ENCODE measurements at places on chromosomes 7 and 10.

- no peak for DNase-seq
These were observed 60.2 kb downstream of the FIGNL1 start for GRCh38 chr7:50389961-50390360.

DNA sequence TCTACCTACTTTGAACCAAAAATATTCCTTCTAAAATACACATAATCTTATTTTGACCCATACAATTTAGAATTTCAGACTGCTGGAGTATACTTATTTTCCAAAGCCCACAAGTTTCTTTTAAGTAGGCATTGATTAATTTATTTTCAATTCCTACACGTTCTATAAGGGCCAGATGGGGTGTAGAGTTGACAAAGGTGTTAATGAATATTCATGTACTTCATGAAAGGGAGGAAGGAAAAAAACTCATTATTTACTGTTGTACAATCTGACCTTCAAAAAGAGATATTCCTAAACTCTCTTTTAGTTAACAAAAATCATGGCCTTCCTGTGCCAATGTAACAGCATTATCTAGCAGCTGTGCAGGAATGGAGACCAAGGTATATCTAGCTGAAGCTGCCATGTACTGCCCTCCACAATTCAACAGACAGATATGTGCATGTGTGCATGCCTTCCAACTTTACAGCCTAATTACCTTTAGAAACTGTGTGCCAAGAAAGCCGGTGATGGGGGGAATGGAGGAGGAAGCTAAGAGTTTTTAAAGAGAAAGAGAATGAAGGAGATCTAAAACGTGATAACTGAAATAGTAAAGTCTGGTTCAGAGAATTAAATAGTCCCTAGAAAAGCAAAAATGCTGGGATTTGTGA, 108.9 kb downstream of the UPF2 start:
- DNase-seq = no peak

- no peak for DNase-seq
These were observed 7.7 kb downstream of the AGBL3 start for GRCh38 chr7:134993877-134994456.

GRCh38 chr7:101659706-101660105, 30.6 kb upstream of the MYL10 start:
- DNase-seq = no peak

- no peak for DNase-seq
These were observed 3.2 kb downstream of the ZNF316 start for GRCh38 chr7:6640246-6640721.

- DNase-seq = no peak
These were observed 50.3 kb downstream of the PALD1 start for GRCh38 chr10:70528741-70529362.

DNA sequence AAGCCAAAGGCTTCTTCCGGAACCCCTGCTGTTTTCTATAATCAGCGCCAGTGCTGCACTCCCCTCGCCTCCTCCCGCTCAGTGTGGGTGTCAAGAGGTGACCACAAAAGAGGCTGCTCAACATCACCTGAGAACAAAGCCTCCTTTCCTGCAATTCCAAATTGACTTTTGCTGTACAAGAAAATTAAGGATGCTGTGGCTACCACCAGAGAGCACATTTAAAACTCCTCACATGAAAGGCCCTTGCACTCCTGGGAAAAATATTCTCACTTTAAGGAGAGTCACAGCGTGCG, 96.4 kb downstream of the HIPK2 start:
- DNase-seq = no peak

DNA sequence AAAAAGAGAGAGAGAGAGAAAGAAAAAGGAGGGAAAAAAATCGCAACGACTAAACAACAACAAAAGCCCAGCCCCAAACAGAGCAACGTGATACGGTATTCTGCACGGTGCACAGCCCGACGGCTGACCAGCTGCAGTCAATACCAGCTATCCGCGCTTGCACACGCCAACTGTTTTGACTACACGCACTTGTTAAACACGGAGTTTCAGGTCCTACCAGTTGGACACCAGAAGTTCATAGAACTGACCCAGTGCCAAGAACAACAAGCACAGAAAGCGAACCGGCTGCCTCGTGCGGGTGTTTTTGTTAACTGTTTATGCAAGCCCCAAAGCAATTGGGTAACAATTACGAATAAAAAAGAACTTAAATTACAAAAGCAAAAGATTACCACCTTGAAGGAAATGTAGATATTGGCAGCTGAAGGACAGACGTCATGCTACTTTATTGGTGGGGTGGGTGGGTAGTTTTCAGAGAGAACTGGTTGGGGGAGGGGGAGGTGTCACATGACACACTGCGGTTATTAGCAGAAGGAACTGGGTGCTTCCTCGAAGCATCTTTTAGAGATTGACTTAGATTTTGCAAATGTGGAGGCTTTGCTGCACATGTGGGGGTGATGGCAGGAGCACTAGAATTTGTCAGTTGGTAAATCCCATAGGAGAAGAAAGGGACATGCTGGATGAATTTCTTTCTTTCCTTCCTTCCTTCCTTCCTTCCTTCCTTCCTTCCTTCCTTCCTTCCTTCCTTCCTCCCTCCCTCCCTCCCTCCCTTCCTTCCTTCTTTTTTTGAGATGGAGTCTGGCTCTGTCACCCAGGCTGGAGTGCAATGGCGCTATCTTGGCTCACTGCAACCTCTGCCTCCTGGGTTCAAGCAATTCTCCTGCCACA, 110.6 kb upstream of the EFCAB10 start:
- peak; percentile 61 for DNase-seq

DNA sequence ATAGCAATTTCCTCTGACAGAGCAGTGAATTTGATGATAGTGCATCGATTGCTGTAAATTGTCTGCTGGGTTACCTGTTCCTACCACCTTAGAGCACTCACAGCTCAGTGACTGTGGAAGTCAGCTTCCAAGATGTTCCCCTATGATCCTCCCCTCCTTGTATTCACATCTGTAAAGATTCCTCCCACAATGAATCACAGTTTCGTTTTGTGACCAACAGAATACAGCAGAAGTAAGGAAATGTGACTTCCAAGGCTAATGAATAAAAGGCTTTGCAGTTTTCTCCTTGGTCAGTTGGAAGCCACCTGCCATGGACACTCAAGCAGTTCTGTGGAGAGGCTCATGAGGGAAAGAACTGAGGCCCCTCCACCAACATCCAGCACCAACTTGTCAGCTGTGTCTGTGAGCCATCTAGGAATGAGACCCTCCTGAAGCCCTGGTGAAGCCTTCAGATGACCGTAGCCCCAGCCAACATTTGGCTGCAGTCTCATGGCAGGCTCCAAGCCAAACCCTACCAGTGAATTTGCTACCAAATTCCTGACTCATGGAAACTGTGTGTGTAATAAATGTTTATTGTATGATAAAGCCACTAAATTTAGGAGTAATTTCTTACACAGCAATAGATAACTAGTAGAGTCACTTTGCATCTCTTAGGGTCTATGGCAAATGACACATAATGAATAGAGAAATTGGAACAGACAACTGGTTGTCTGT, 309.5 kb upstream of the NPVF start:
- no peak for DNase-seq

DNA sequence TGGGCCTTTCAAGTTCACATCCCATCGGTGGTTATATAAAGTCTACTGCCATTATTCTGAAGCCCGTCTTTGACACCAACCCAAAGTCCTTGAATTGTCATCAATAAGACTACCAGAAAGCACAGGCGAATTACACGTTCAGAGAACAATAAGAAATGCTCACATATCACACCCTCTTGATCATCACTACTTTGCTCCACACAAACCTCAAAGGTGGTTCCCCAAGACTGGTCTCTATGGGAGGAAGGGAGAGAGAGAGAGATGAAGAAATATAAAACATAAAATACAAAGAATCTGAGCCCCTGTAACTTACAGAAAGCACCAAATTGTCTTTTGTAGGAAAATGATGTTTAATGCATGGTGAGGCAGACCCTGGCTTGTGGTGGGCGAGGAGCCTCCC, 4.4 kb downstream of the HIPK2 start:
- DNase-seq = no peak

GRCh38 chr7:117688126-117688525, 185.1 kb downstream of the CTTNBP2 start:
- DNase-seq = no peak

GRCh38 chr10:50044941-50045664, 22.7 kb upstream of the WASHC2A start:
- DNase-seq = no peak

- no peak for DNase-seq
These were observed 129.8 kb upstream of the PPP1R3A start for GRCh38 chr7:114048386-114049235.

DNA sequence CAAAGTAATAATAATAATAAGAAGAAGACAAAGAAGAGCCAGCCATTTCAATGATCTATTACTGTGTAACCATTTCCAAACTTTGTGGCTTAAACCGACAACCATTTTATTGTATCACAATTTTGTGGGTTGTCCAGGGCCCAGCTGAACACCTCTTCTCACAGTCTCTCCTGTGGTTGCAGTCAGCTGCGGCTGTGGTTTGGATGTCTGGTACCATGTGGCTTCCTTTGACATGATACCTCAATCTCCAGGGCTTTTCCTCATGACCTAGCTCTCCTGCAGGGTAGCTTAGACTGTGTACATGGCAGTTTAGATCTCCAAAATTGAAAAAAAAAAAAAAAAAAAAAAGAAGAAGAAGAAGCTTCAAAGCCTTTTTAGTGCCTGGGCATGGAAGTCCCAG, 72.6 kb upstream of the NFKB2 start:
- DNase-seq = no peak

GRCh38 chr7:134186801-134187200, 59.7 kb downstream of the LRGUK start:
- DNase-seq = no peak

DNA sequence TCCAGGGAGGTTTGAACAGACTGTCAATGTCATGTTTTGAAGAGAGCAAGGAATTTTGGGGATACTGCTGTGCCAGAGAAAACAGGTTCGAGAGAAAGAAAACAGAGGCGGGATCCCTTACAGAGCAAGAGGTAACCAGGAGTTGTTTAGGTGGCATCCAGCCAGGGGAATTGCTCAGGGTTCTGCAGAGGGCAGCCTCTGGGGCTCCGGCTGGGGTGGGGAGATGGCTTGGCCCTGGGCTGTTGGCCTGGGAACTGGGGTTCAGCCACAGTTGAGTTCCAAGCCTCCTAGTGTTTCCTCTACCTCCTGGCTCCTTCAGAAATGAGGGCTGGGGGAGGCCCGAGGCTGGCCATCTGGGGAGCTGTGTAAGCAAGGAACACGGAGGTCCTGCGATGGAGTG, 68.0 kb downstream of the CAMK1D start:
- DNase-seq = no peak

GRCh38 chr10:93573051-93573909, 6.8 kb downstream of the FFAR4 start:
- no peak for DNase-seq

DNA sequence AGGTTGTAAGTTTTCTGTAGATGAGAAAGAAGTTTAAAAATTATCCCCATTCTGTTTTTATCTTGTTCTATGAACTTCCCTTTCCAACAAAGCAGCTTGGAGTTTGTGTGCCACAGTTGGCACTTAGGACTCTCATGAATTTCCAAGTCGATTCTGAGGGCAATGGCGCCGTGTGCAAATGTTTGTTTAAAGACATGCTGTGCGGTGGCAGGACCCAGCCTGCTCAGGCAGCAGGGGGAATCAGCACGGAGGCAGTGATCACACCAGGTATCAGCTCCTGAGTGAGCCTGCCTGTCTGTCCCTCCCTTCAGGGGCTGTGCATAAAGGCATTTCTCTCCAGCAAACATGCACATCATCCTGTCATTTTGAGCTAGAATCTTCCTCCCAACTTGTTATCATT, 109.8 kb upstream of the WDR11 start:
- DNase-seq = no peak

GRCh38 chr7:4260867-4261600, 421.1 kb upstream of the FOXK1 start:
- no peak for DNase-seq

- DNase-seq = no peak
These were observed 92.0 kb upstream of the GPR26 start for GRCh38 chr10:123574109-123574698.

- DNase-seq = no peak
These were observed 163.3 kb downstream of the SVIL start for GRCh38 chr10:29471544-29471859.

GRCh38 chr10:122045212-122045611, 56.2 kb downstream of the TACC2 start:
- DNase-seq = no peak

DNA sequence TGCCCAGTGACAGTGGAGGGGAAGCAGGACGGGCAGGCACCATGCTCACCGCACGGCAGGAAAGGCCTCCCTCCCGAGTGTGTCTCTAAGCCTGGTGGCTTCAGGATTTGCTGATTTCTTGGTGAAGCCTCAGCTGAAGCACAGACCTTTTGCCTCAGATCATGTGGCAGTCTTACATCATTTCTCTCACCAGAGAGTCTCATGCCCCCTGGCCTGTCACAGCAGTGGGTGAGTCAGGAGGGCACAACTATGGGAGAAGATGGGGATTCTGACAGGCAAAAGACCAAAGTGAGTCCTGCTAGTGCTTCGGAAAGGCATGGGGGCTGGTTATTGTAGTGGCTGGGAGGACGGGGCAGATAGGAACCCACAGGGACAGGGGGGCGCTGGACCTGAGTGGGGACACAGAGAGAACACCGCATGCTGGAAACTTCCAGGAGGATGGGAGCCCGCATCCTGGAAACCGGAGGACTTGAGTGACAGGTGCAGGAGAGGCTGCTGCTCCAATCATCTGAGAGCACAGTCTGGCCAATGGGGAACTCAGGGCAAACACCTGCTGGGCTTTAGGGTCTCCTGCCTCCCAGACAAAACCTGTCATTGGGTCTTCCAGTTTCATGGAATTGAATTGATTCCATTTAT, 166.8 kb downstream of the ADARB2 start:
- no peak for DNase-seq

DNA sequence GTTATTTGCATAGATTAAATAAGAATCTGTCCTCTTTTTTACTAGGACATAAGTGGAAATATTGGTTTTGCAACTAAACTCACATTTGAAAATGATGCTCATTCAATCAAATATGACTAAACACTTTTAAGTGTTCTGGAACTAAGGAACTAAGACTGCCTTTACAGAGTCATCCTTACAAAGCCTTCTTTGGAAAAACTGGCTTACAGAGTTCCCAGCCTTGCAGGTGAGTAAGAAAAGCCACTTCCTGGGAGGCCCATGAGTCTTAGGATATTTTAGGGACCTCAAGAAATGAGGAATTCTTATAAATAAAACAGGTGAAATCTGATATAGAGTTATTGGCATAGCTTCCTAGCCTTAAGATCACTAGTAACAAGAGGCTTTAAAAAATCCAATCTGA, 135.5 kb downstream of the ALOX5 start:
- no peak for DNase-seq

DNA sequence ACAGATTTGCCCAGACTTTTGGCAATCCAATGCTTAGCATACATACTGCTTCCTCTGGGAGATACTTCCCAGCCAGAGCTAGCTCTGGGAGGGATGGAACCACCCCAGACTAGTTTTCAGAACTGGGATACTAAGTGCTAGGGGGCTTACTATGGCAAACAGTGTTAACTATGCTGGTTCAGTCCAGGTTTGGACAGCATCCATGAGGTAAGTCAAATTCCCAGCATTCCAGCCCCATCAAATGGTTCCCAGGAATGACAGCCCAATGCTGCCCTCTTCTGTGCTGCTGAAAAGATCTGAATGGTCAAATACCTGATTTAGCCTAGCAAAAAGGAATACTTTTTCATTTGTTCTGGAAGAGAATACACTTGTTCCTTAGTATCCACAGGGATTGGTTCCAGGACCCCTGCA, 141.7 kb upstream of the CCDC6 start:
- no peak for DNase-seq

- DNase-seq = no peak
These were observed 34.8 kb upstream of the ADO start for GRCh38 chr10:62769574-62770242.

Measured in right renal pelvis (tissue), 4 donors.